ENCODE measurements at places on chromosomes 13 and 19.

GRCh38 chr19:40721936-40722661, 5.2 kb downstream of the ITPKC start:
- no peak for DNase-seq

- DNase-seq: peak; percentile 28
These were observed 524 bp downstream of the NAA16 start for GRCh38 chr13:41311406-41312175.

- DNase-seq: no peak
These were observed 3.6 kb upstream of the PLK5 start for GRCh38 chr19:1520203-1520780.

DNA sequence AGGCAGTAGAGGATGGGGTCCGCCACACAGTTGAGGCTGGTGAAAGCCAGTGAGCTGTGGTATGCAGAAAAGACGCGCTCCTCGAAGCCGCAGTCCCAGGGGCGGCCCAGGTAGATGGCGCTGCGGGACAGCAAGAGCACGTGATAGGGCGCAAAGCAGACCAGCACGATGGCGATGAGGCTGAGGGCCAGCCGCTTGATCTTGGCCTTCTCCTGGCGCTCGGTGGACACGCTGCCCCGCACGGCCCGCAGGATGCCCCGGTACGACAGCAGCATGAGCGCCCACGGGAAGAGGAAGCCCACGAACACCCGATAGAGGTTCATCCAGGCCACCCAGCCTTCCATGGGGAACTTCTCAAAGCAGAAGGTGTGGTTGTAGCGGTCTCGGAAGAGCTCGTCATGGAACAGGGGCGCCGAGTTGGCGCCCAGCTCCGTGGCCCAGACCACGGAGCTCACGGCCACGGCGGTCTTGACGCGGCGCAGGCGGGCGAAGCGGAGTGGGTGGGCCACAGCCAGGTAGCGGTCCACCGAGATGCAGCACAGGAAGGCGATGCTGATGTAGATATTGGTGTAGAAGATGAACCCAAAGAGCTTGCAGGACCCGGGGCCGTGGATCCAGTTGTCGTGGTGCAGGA, 6.5 kb upstream of the OPA3 start:
- no peak for DNase-seq

DNA sequence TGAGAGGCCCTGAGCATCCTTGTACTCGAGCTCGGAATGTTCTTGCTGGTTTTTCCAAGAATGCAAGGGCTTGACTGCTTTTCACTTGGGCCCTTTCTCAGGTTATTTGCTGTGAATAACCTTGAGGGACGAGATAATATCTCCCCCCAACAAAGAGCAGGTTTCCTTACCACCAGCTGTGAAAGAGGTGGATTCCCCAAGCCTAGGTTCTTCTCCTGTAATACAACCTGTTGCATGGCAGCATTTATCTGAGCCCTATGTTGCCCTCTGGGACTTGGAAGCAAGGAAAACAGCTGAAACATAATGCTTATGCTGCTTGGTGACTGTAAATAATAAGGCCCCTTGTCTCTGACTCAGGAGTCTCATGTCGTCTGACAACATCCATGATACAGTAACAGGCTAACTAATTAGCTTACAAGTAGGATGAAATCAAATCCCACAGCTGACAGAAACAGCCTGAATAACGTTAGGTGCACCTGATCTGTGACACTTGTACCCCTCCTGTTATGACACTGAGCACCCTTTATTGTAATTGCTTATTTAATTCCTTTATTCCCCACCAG, 43.6 kb upstream of the RCBTB2 start:
- DNase-seq: no peak

DNA sequence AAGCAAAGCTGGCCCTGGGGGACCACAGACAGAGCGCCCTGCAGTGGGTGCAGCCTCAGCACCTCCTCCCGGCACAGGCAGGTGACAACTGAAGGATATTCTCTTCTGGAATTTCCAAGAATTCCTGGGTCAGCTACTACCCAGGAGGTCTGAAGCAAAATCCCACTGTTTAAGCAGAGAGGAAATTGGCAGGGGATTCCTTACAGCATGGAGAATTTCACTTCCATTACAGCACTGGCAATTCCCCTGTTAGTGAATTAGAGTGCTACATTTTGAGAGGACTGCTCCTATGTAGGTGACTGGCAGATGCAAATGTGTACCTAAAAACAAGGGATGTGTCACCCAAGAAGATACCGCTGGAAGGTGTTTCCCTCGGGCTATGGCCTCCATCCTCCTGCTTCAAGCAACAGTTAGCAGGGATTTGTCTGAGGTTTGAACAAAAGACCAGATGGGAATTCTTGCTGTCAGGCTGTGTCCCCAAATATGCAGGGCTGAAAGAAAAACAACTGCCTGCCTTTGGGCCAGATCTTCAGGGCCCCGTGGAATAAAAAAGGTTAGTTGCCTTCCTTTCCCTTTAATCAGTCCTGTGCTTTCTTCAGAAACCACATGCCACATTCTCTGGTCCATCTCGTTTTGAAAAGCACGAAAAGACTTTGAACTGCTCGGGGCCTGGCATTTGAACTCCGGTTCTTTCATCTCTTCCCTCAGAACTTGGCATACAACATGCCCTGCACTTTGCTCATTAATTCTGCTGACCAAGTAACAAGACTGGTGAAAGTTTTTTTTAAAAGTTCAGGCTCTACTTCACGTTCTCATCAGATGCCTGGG, 296.4 kb downstream of the DNAJC15 start:
- DNase-seq: no peak

GRCh38 chr13:20547479-20547908, 19.5 kb upstream of the IFT88 start:
- DNase-seq: no peak

DNA sequence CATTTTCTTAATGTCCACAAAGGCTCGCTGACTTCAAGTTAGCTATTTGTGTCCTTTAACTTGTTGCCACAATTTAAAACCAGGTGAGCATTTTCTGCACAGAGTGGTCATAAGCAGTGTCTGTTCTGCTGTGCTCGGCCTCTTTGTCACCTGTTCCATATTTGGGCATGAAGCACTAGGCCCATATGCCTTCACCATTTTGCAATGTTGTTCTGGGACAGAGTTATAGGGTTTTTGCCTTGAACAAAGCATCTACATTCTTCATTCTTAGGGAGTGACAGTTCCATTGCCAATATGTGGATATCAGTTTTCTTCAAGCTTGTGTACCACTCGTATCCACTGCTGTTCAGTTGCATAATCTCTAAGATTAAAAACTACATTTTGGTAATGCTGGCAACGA, 56.1 kb downstream of the LRCH1 start:
- no peak for DNase-seq

- DNase-seq: no peak
These were observed 4.6 kb upstream of the RAB20 start for GRCh38 chr13:110566171-110566570.

DNA sequence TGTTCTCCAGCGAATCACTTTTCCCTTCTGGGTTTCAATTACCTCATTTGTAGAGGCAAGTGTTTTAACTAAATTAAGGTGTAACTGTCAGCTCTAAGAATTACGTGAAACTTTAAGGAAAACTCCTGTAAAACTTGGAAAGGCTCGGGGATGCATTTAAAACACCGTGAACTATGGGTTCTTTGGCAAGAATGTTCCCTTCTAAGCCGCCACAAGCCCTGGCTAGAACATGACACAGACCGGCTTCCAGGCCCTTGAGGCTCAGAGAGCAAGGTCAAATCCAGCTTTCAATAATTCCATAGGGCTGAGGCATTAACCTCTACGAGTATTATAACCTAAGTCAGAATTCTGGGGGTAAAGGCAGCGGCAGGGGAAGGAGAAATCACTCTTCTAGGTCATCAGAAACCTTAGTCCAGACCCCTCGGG, 685 bp downstream of the VWA8 start:
- DNase-seq: no peak

DNA sequence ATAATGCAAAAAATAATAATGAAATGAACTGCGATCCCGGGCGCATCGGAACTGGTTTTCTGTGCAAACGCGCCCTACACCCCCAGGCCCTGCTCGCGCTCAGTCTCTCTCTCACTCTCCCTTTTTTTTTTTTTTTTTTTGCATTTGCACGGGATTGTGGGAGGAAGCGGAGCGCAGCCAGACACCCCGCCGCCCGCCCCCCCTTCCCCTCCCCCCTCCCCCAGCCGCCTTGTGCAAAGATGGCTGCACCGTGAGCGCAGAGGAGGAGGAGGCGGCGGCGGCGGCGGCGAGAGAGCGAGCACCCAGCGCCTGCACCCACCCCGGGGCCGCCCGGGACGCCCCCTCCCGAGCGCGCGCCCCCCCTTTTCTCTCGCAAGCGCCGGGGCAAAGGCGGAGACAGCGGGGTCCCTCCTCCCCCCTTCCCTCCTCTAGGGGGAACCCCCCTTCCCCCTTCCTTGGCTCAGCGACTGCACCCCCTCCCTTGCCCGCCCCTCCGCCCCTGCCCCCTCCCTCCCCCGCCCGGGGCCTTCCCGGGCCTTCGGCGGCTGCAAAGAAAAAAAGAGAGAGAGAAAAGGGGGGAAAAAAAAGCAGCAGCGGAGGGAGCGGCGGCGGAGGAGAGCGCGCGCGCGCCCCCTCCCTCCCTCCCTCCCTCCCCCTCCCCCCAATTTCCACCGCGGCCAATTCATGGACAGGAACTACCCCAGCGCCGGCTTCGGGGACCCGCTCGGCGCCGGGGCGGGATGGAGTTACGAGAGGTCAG, at the start of gene PRR12:
PRR12 (plus strand) TSS at position 212 of the 760 bp plus-strand sequence; CDS start at position 685, 473 bp downstream.
- peak; percentile 55 for DNase-seq

- no peak for DNase-seq
These were observed 95.3 kb upstream of the IPO5 start for GRCh38 chr13:97858161-97858560.

- DNase-seq: peak; percentile 52
These were observed at the start of gene KCNK6 for GRCh38 chr19:38319421-38320258. Gene KCNK6, plus strand, starts transcription at chr19:38319845. Its CDS starts 106 bp downstream, at chr19:38319951.

GRCh38 chr13:81382246-81382645, 1041.3 kb upstream of the SPRY2 start:
- DNase-seq: no peak

- no peak for DNase-seq
These were observed 19.9 kb upstream of the SGCG start for GRCh38 chr13:23160638-23161480.

DNA sequence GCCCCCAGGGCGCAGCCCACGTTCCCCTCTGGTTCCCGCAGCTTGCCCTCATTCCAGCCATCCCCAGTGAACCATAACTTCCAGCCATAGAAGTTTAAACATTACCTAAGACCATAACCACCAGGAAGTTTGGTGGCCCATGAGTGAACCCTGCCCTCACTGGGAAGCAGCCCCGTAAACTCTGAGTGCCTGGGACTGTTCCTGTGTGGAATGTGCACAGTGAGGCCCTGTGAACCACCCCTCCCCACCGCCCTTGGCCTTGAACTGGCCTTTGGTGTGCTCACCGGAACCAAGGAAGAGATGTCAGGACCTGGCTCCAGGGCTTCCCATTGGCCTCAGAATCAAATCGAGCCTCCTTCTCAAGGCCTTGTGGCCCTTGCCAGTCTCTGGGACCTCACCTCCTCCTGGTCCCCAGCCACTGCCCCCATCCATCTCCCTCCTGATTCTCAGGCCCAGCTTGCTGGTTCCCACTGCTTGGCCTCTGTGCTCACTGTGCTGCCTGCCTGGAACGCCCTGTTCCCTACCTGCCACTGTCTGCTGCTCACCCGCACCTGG, 46.5 kb downstream of the DNM2 start:
- no peak for DNase-seq

- no peak for DNase-seq
These were observed at the start of gene SIGLEC9 for GRCh38 chr19:51124729-51125128. Gene SIGLEC9, plus strand, starts transcription at chr19:51124906. Its CDS starts 69 bp downstream, at chr19:51124975.

DNA sequence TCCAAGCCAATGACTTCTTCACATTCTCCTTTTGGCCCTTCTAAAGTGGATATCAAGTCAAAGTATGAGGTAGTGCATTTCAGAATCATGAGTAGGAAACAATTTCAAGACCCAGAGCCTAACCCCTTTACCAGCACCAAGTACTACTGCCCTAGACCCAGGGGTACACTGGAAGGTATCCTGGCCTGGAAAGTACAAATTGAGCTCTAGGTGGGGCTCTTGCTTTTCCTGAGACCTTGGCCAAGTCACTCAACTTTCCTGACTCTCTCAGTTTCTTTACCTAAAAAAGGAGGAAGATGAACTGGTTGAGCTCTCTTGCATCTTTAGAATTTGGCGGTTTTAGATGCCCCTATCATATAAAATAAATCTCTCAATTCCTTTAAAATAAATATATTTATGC, 204.7 kb downstream of the FGF14 start:
- no peak for DNase-seq

DNA sequence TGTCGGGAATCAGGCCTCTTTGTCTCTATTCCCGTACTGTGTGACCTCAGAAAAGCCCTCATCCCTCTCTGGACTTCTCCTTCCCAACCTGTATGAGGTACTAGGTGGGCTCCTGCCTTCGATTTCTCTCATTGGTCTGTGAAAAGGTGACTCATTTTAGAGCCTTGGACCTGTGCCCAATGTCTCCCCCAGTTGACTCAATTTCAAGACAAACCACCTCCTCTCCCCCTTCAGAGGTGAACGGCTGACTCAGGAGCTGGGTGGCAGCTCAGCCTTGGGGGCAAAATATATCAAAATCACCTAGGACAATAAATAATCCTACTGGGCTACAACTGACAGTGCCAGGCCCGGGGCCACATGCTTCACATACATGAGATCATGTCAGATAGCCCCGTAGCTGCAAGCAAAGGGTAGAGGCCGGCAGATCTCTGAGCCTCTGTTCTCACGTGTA, 630 bp downstream of the COQ8B start:
- peak; percentile 76 for DNase-seq

DNA sequence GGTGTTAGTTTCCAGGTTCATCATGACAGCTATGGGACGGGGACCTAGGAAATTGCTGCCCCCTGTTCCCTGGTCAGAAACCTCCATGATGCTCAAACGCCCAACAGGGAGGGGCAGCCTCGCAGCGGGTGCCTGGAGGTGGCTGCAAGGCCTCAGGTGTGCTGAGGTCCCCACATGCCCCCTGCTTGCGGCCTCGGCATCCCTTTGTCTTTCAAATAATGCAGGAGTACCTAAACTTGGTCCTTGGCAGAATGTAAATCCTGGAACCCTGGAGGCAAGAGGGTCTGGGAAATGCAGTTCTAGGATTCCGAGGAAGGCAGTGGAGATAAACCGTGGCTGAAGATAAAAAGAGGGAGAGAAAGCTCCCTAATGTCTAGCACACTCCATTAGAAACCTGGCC, 52.4 kb downstream of the SKA3 start:
- no peak for DNase-seq

DNA sequence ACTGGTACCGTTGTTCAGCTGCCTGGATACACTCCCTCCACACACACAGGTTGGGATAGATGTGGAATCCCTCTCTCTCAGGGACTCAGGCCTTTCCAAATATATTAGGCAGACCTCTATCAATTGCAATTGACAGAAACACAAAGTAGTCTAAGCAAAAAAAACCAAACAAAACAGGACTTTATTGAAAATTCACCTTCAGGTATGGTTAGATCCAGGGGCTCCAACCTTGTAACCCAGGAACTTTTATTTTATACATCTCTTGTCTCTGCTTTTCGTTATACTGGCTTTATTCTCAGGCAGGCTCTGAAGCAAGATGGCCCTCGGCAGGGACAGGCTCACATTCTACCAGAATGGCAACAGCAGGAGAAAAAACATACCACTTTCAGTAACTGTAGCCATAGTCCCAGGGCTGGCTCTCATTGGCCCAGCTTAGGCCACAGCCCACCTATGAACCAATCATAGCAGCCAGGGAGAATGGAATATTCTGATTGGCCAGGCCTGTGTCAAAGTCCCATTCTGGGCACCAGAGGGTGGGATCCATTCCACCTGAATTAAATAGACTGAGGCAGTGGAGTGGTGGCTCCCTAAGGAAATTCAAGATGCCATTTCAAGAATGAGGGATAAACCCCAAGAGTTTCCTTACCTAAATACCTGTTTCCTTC, 13.1 kb upstream of the CEACAM19 start:
- no peak for DNase-seq

Data from mesothelial cell of epicardium (in vitro differentiated cells).